CD4-positive, alpha-beta T cell treated with Interleukin-10 for 1 hour (primary cell): ENCODE measurements at places on chromosomes 4 and X.

DNA sequence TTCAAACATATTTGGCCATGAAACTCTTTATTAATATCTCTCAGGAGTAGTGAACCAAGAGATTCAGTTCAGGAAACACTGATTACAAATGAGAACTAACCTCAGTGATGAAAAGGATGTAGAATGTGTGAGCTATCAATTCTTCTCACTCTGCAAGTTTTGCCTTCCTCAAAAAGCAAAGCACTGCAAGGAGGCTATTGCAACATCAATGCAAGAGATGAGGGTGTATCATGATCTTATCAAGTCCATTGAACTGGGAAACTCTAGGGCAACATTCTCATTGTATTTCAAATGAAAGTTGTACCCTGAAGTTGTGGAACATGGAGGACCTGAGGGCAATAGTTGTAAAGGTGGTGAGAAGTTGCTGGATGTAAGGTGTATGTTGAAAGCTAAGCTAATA, 56.4 kb upstream of the VEGFC start:
- no peak for DNase-seq

- no peak for DNase-seq
These were observed 3.5 kb downstream of the TMEM271 start for GRCh38 chr4:572594-572993.

GRCh38 chr4:99724067-99724466, 66.4 kb upstream of the C4orf54 start:
- DNase-seq, result no peak

GRCh38 chrX:14409341-14409740, 120.0 kb upstream of the GLRA2 start:
- no peak for DNase-seq

- no peak for DNase-seq
These were observed 120.0 kb downstream of the SPRY1 start for GRCh38 chr4:123516576-123516975.

DNA sequence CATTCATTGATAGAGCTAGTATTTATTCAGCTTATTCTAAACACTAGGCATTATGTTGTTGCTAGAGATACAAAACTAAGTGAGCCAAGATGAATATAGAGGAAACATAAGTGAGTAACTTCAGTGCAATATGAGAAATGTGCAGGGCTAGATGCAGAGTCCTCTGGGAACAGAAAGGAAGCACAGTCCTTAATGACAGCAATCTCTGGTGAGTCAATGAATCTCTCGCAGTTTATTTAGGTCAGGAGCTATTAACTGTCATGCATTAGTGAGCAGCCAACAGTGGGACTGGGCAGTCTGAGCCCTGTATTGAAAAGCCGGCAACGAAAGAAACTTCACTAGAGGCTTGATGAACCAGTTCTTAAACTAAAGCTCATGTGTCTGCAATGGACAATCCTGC, 598.1 kb upstream of the MAGEB2 start:
- no peak for DNase-seq

GRCh38 chrX:124018023-124018422, 56.5 kb downstream of the STAG2 start:
- DNase-seq, result peak; percentile 28

- no peak for DNase-seq
These were observed 1901.3 kb upstream of the TENM3 start for GRCh38 chr4:180341926-180342325.

DNA sequence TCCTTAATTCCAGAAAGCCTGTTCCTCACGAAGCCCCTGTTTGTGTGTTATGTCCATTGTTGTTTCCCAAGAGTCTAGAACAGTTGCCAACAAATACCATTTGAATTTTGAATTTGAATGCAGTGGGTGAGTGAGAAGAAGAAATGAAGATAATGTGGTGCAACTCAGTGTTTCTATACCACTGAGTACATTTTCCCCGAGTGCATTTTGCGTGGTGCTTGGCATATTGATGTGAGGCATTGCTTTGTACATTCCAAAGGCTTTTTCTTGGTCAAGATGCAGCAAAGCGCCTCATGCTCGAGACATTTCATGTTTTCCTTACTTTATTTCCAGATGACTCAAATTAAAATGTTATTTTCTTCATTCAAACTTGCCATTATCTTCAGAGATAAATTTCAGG, 253.1 kb upstream of the RPS6KA3 start:
- DNase-seq, result no peak

DNA sequence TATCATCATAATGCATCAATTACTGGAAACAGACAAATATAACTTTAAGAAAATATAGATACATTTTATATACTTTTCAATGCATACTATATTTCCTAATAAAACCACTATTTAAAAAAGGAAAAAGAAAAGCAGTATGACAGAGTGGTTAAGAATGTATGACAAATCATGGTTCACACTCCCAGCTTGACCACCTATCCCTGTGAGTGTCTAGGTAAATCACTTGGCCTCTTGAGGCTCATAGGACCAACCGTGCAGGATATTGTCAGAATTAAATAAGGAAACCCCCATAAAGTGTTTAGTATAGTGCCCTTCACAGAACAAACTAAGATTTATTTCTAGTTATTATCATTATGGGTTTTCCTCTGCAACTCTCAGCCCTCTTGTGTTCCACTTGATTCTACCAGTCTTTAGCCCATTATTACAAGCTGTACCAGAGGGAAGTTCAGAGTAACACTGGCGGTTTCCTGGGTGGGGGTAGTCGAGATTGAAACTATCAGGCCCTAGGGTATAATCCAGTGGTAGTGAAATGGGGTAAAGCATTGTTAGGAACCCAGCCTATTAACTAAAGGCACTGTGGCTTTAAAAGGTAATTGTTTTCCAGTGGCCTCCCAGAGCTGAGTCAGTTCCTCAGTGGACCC, 55.5 kb upstream of the PAK3 start:
- no peak for DNase-seq

GRCh38 chrX:37060999-37061398, 52.8 kb downstream of the FAM47C start:
- DNase-seq, result no peak

DNA sequence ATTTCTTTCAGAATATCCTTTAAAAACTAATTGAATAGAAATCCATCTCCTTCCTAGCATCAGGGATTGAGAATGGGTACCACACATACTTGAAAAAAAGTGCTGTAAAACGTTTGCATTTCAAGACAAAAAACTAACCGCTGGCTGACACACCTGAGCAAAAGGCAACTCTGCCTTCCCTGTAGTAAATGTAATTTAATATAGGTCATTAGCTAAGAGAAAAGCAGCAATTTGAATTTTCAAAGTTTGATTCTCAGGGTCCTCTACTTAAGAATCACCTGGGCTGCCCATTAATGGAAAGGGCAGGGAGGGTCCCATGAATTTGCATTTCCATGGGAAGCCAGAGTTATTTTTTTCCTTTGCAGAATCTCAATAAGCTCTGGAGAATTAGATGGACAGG, 40.5 kb upstream of the SPP1 start:
- DNase-seq, result no peak

DNA sequence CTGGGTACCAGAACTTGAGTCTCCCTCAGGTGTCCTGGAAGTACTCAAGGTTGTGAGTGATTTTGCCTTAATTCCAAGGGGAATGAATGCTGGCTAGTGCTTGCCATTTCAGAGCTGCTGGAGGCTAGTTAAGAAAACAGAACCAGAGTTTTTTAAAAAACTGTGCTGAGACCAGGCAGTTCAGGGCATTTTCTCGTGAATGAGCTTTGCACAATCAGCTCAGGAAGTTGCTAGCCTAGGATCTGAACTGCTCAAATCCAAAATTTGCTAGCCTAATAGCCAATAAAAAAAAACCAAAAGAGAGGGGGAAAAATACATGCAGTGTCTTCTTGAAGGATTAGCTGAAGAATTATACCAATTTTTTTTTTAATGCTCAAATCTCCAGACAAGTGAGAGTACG, 292.7 kb downstream of the FBXW7 start:
- DNase-seq, result no peak

DNA sequence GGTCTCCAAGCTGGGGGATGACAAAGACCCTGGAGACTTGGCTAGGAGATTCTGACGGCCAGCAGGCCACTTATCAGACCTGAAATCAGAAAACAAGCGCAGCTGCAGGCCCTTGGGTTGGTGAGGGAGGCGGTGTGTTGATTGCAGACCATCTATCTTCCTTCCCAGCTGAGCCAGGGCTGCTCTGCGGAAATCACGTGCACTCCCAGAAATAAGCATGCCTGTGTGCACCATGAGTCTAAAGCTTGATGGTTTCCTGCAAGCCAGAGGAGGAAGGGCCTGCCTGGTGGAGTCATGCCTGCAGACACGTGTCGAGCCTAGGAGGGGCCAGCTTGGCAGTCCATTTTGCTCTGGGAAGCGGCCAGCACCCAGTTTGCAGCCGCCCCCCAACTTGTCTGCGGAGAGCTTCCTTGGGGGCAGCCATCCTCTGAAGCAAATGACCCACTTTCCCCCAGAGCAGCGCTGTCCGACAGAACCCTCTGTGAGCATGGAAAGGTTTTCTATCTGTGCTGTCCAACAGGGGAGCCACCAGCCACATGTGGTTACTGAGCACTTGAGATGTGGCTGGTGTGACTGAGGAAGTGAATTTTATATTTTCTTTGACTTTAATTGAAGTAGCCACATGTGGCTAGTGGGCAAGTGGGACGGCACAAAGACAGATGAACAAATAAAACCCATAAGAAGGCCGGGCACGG, 175.7 kb upstream of the BCOR start:
- no peak for DNase-seq

GRCh38 chr4:87071401-87071800, 136.6 kb downstream of the AFF1 start:
- no peak for DNase-seq

- peak; percentile 74 for DNase-seq
These were observed 78.0 kb upstream of the DRD5 start for GRCh38 chr4:9703391-9703790.
